CD4-positive, alpha-beta T cell treated with Interleukin-2 at 100 ng/mL for 4 hours (primary cell): ENCODE measurements at places on chromosomes 1 and 21.

GRCh38 chr1:24575905-24576587, 20.2 kb downstream of the NCMAP start:
- DNase-seq = no peak

DNA sequence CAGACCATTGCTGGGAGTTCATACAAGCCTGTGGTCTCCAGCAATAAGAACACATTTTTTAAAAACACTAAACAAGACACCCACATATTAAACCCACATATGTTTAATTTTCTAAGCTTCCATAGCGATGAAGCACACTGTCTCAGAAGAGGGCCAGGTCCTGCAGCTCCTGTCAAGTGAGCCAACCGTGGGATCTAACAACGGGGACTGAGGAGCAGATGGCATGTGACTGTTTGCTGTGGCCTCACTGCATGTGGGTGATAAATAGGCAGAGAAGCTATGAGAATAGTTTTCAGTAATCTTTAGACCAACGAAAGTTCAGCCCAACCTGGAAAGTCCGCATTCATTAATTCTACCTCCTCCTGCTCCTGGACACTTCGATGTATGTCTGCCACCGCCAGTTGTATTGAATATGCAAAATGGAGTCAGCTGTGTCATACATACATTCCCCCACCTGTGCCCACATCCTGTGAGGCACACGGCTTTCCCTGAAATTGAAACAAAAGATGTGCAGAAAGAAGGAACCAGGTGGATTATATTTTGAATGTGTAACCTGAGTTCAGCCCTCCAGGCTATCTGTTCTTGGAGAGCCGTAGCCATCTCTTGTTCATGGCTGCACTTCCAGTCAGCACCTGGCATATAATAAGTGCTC, 88.2 kb downstream of the MIS18A start:
- DNase-seq = no peak

GRCh38 chr1:160866001-160866694, 3.5 kb upstream of the CD244 start:
- no peak for DNase-seq

GRCh38 chr1:61056573-61057439, 25.6 kb upstream of the NFIA start:
- DNase-seq = peak; percentile 29

DNA sequence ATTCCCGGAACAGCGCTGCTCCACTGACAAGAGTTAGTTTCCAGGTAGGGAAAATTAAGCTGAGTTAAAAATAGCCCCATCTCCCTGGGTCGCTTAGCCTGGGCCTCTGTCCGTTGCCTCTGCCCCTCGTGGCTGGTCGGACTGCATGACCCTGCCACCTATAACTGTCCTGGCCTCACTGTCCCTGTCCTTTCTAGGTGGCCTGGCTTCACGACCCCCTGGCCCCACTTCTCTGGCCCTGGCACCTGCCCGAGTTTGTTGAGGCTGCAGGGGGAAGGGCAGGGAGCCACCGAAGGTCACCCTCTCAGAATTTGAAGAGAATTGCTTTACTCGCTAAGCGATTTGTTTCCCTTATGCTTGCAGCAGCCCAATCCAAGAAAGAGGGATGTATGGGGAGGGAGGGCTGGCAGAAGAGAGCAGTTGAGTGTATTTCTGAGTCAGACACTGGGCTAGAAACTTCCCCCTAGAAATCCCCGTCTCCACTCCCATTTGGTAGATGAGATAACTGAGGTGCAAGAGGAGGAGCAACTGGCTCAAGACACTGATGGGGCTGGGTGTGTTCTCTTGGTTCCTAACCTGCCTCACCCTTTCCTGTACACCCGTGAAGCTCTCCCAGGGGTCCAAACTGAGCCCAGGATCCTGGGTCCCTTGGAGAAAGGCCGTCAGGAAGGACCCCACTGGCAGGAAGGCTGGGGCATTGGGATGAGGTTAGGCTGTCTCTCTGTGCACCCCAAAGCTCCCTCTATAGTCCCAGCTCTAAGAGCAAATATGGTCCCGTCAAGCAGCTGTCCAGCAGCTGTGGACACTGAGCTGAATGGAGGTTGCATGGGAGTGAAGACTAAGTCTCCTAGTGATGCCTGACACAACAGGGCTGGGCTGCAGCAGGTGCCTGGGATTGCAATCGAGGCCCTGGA, 2.9 kb upstream of the EDN2 start:
- no peak for DNase-seq
